ENCODE measurements at places on chromosomes 12 and 14. TPM values are rescaled to one million over a fixed set of nuclear protein-coding genes. Genes with fewer than 3 reads are reported as not detected.

Gene CHGA
- not detected for total RNA-seq

Gene KCNC2
- not detected for total RNA-seq

DNA sequence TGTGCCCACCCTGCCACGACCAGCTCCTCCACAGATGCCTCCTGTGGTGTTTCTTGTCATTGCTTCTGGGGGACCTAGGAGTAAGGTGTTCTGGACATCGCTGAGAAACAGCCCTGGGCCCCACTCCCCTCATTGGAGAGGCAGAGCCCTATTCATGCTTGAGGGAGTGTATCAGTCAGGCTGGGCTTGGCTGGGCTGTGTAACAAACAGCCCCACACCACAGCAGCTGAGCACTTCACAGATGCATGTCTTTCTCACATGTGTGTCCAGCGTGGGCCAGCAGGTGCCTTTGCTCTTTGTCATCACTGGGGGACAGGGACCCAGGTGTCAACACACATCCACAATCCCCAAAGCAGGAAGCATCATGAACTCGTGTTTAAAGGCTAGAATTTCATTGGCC lies 65.1 kb upstream of the FBRSL1 start:
- H3K4me1 ChIP-seq, result no peaks in the 10 kb centered on the region
- no peak overlapping the region for H3K27ac ChIP-seq
- H3K27me3 ChIP-seq, result no peaks in the 10 kb centered on the region
- H3K36me3 ChIP-seq, result no peaks in the 10 kb centered on the region
- DNase-seq, result no peak

DNA sequence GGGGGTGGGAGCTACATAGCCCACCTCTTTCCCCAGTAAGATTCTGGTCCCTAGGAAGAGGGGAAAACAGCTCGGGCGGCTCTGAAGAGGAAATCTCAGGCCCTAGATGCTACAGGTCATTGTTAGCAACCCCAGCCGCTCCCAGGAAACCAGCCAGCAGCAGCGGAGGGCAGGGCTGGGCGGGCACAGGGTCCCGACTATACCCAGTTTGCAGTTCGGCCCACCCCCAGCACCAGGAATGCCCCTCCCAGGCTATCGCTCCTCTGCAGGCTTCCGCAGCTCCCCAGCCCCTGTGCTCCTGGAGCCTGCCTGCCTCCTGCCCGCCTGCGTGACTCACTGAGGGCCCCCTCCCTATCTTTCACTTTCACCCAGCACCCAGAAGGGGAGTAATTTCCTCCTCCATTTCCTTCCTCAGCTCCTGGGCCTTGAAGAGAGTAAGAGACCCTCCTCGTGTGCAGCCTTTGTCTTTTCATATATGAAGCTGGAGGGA lies 27.2 kb upstream of the PNMA1 start:
- H3K36me3 ChIP-seq, result peaks cover 21% of the 10 kb centered on the region
- DNase-seq, result no peak
- peaks cover 40% of the 10 kb centered on the region for H3K4me1 ChIP-seq
- H3K4me3 ChIP-seq, result no peak overlapping the region
- H3K27me3 ChIP-seq, result no peaks in the 10 kb centered on the region

- H3K36me3 ChIP-seq, result no peaks in the 10 kb centered on the region
- no peak overlapping the region for H3K4me3 ChIP-seq
- H3K27me3 ChIP-seq, result no peaks in the 10 kb centered on the region
- peaks cover 3% of the 10 kb centered on the region for H3K4me1 ChIP-seq
- peak; percentile 65 for DNase-seq
These were observed 30.1 kb upstream of the DHRS7 start for GRCh38 chr14:60195179-60195810.

Gene GPR68
- total RNA-seq, result 0.36 TPM

Gene GYS2
- total RNA-seq, result not detected

DNA sequence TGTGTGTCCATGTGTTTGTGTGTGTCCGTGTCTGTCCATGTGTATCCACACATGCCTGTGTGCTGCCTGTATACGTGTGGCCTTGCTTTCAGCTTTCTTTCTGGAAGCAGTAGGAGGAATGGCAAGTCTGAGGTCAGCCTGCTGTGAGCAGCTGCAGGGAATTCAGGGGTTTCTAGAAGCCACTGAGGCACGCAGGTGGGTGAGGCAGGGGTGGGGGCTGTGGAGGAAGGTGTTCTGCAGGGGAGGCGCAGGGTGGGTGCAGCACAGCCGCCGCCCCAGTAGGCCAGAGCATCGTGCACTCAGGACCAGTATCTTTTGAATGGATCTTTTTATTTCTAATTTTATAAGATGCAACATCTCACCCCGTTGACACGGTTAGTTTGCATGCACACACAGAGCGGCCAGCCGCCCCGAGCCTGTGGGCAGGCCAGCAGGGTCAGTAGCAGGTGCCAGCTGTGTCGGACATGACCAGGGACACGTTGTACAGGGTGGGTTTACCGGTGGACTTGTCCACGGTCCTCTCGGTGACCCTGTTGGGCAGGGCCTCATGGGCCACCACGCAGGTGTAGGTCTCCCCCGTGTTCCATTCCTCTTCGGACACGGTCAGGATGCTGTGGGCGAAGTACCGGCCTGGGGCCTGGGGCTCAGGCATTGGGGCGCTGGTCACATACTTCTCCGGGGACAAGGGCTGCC lies 327.7 kb downstream of the TMEM121 start:
- H3K27ac ChIP-seq, result no peak overlapping the region
- no peaks in the 10 kb centered on the region for H3K36me3 ChIP-seq
- H3K27me3 ChIP-seq, result no peaks in the 10 kb centered on the region
- no peak for DNase-seq
- no peaks in the 10 kb centered on the region for H3K4me1 ChIP-seq
- H3K4me3 ChIP-seq, result no peak overlapping the region

Gene HOXC10
- not detected for total RNA-seq

- H3K36me3 ChIP-seq, result no peaks in the 10 kb centered on the region
These were observed 10.7 kb downstream of the TCTN2 start for GRCh38 chr12:123681605-123682004.
